Stimulated activated CD8-positive, alpha-beta memory T cell treated with anti-CD3 and anti-CD28 coated beads, Interleukin-2, amount 100 ng/mL, for 1 hour (primary cell): ENCODE measurements at places on chromosomes 6 and 20.

DNA sequence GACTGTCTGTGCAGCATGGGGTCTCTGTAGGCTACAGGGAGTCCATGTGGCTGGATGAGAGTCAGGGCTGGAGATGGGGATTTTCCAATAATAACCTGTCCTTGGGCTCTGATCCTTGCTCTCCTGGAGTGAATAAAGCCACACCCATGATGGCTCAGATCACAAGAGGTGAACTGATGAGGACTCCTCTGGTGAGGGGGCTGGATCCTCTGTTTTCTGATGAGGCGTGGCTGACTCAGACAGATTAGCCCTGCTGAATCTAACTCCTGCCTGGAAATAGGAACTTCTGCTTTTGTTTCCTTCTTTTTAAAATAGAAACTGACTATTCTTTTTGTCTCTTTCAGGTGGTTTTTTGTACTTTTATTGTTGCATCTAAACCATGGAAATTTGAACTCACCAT is 27.0 kb downstream of the CST9L start:
- DNase-seq = no peak

GRCh38 chr20:9177278-9177677 is 108.4 kb downstream of the PLCB4 start:
- DNase-seq = no peak

DNA sequence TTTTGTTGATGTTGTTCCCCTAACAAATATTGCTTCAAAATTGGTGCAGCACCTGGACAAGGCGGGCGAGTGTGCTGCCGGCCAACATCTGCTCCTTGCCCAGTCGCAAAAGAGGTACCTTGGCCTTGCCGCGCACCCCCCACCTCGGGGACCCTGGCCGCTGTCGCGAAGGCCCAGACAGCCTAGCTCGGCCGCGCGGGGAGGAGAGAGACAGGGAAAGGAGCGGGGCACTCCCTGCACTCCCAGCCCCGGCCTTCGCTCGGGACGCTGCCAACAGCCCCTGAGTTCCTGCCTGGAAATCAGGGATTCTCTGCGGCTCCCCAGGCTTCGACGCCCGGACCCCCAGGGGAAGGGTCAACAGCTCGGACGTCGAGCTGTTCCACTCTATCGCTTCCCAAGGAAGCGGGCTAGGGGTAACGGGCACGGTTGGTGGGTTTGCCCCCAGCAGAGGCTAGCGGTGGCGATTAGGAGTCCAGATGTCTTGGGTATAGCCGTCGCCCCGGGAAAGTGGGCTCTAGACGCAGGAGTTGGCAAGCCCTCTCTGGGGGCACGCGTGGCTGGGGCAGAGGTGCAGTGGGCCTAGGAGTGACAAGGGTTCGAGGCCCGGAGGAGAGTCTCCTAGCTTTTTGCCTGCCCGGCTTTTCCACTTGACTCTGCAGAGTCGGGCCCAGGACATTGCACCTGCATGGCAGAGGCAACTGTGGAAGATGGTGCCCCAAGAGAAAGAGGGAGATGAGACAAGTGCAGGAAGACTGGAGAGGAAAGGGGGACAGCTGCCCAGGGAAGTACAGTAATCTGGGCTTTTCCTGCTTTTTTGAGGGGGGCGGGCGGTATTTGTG is 8.2 kb downstream of the POU3F2 start:
- DNase-seq = no peak

DNA sequence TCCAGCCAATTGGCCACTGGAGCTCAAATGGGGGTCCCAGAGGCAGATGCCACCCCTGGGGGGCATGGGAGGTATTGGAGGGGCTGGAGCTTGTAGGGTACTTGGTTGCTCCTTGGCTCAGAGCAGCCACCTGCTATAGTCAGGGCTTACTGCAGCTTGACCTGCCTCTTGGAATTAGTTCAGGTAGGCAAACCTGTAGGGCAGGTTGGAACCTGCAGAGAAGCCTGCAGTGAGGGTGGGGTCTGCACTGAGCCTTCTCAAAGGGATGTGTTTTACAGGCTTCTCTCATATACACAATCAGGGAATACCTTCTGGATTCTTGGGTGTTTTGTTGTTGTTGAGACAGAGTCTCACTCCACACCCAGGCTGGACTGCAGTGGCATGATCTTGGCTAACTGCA is 94.2 kb upstream of the MYL9 start:
- no peak for DNase-seq

GRCh38 chr6:124396361-124396760 is 565.9 kb upstream of the RNF217 start:
- DNase-seq = no peak

DNA sequence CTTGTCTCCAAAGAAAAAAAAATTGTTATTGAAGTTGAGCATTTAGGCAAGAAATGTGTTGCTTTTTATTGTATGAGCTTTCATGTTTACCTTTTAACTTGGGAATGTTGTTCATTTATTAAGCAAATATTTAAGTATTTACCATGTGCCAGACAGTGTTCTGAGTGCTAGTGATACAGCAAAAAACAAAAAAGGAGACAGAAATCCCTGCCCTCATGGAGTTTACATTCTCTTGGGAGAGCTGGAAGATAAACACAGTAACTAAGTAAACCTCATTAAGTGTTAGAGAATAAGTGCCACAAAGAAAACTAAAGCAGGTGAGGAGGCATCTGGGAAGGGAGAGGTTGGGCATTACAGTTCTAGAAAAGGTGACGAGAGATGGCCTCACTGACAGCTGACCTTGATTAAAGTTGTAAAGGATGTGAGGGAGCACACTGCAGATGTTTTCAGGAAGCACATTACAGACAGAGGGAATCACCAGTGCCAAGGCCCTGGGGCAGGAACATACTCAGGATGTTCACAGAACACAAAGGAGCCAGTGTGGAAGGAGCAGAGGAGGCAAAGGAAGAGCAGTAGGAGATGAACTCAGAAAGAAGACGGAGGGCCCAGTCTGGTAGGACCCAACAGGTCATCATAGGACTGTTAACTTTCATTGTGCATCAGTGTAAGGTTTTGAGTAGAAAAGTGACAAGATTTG is 33.5 kb downstream of the XRN2 start:
- no peak for DNase-seq

DNA sequence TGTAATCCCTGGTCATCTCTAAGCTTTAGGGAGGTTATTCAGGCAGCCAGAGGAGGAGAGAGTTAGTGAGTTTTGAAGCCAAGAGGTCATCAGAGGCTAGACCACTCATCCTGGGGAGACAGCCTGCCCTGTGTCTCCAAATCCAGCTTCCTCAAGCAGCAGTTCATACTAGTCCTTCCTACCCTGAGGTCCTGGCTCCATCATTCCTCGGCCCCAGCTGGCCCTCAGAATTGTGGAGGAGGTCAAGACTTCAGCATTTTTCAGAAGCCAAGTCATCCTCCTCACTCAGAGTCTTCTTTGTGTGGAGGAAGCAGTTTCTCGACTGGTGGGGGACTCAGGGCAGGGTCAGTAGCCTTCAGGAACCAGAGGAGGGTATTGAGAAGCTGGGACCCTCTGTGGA is 12.4 kb upstream of the KIAA1755 start:
- no peak for DNase-seq

GRCh38 chr6:122669868-122670267 is 59.7 kb downstream of the PKIB start:
- no peak for DNase-seq
